ENCODE measurements at places on chromosomes 12 and 14.

GRCh38 chr12:127077262-127078045 is 1189.5 kb upstream of the TMEM132C start:
- no peak for DNase-seq

GRCh38 chr14:24181371-24182077 is 7.1 kb downstream of the IPO4 start:
- no peak for DNase-seq

- DNase-seq = no peak
Measured at GRCh38 chr14:78164226-78164853, 5.8 kb upstream of the NRXN3 start.

DNA sequence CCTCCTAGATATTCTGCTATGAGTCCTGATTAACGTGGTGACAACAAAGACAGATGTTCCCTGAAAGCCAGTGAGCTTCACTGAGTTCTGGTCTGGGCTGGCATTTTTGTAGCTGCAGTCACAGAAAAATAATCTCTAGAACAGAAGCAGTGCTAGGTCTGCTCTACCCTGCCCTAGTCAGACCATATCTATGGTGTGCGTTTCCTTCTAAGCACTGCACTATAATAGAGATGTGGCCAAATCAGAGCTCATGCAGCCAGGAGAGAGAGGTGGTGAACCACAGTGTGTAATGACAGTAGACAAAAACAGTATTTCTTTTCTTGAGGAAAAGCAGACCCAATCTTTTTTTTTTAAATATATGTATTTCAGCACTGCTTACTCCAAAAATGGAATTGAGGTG is 76.3 kb downstream of the CMAS start:
- no peak for DNase-seq

- no peak for DNase-seq
Measured at GRCh38 chr14:71309756-71310155, 402.5 kb downstream of the PCNX1 start.

DNA sequence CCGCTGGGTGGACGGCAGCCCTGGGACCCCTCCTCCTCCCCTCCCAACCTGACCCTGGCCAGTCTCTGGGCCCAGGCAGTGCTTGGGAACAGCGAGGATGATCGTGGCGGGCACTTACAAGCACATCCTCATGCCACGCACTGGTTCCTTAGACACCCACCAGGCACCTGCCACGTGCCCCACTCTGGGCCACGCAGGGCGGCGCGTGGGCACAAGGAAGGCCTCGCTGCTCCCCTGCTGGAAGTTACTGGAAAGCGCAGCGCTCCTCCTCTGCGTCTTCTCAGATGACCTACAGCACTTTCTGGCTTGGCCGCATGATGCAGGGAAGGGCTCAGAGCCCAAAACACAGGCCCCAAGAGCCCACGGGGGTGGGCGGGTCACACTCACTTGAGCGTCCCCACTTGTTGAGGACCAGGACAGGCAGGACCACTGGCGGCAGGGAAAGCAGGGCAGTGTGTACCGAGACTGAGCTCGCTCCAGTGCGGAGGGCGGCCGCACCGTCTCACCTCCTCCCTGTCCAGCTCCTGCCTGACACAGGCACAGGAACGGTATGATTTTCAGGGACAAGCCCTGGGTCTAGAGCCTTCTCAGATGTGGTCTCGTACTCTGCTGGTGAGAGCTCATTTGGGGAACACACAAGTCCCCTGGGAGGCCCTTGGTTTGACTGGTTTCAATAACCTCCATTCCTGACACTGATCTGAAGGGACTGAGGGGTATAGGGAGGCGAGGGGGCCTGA is 128.3 kb upstream of the EVL start:
- DNase-seq = no peak

- no peak for DNase-seq
Measured at GRCh38 chr14:63155511-63156185, 48.6 kb upstream of the RHOJ start.

GRCh38 chr14:71220462-71220861 is 313.2 kb downstream of the PCNX1 start:
- no peak for DNase-seq

DNA sequence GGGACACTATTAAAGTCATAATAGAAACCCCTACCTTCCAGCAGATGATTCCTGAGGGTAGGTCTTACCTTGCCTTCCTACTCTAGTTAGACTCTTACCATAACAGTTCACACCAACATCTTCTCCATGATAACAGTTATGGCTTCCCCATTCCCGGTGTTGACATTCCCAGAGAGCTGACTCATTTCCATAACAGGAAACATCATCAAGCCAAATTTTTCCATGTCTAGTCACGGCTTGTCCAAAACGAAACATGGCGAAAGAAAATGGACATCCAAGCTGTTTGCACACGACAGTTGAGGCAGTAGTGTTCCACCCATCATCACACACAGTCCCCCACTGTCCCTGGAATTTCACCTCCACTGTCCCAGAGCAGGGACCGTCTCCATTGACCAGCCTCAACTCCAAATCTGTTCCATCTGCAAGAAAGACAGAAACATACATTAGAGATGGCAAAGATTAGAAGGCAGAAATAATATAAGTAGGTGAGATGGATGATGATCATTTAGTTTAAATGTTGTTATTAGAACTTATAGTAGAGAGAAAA is 10.6 kb downstream of the CD163L1 start:
- no peak for DNase-seq

GRCh38 chr12:122393817-122394216 is 28.7 kb downstream of the CLIP1 start:
- DNase-seq = no peak

- DNase-seq = no peak
Measured at GRCh38 chr12:19801941-19802340, 362.6 kb downstream of the AEBP2 start.

GRCh38 chr14:67940486-67941455 is 121.2 kb downstream of the RAD51B start:
- no peak for DNase-seq

GRCh38 chr12:108523365-108523764 is 8.3 kb downstream of the FICD start:
- no peak for DNase-seq

GRCh38 chr12:97425380-97425779 is 37.2 kb upstream of the RMST start:
- DNase-seq = no peak

DNA sequence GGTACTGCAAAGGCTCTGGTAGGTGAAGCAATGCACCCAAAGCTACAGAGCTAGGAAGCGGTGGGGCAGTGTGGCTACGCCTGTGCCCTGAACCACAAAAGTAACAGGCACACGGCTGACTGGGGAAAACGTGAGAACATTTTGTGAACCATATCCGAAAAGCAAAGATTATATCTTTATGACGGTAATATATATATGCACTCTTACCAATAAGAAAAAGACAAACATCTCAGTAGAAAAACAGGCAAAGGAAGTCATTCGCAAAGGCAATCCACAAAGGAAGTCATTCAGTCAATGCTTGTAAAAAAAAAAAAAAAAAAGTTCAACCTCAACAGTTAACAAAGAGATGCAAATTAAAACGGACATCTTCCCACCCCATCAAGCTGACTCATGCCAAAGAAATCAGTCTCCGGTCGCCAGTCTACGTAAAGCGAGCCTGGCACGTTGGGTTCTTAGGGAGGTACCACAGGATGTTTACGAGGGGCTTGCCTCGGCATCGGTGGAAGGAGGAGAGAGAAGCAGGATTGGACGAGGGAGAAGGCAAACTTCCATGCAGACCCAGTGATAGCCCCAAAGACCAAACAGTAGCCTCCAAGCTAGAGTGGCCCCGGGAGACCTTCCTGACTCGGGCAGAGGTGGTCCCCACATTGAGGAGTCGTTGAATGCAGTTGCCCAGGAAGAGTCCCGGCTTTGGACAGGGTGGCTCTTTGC is 39.4 kb upstream of the PPP2R5C start:
- no peak for DNase-seq

DNA sequence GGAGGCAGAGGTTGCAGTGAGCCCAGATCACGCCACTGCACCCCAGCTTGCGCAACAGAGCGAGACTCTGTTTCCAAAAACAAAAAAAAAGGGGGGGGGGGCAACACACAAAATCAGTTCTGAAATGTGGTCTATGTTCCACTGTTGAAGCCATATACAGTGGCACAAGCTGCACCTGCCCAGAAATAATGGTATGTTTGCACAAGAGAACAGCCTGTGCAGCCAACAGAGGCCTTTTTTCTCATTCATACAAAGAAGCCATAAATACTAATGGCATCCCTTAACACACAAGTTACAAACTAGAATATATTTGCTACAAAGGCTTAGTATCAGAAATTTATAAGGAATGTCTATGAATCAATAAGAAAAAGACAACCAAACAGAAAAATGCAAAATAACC is 37.1 kb downstream of the ITPR2 start:
- DNase-seq = no peak

DNA sequence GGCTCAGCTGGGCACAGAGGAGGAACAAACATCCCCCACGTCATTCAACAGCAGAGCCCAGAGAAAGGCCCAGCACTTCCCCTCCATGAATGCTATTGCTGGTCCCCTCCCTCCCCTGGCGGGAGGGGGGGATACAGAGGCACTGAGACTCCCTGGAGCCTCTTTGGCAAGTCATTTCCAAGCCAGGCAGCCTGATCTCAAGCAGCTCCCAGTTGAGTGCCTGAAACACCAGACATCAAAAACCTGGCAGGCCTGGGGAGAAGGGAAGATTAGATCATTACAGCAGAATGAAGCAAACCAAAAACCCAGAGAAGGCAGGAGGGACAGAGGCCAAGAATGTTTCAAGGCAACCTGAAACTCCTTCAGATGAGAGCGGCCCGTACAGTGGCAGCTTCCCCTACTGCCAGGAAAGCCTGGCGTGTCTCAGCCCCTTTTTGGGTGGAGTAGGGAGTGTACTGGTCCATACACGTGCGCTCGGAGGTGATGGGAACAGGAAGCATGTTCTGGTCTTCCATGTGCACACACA is 92.1 kb downstream of the LRRC74A start:
- DNase-seq = peak; percentile 80

DNA sequence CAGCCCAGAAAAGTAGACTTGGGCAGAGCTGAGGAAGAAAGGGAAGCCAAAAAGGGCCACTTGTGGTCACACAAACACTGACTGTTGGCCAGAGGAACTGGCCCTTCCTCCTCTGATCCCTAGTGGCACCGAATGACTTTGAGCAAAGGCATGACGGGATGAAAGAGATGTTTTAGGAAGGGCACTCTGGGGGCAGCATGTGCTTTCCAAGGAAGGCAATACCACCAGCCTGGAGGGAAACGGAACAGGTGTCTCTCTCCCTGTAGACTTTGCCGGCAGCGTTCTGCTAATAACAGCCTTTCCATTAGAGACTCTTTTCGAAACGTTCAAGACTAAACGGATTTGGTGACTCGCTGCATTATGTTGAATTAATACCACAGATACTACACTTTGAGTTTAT is 12.3 kb upstream of the FBXO21 start:
- DNase-seq = no peak

GRCh38 chr12:109510196-109510595 is 32.8 kb downstream of the UBE3B start:
- DNase-seq = peak; percentile 65

DNA sequence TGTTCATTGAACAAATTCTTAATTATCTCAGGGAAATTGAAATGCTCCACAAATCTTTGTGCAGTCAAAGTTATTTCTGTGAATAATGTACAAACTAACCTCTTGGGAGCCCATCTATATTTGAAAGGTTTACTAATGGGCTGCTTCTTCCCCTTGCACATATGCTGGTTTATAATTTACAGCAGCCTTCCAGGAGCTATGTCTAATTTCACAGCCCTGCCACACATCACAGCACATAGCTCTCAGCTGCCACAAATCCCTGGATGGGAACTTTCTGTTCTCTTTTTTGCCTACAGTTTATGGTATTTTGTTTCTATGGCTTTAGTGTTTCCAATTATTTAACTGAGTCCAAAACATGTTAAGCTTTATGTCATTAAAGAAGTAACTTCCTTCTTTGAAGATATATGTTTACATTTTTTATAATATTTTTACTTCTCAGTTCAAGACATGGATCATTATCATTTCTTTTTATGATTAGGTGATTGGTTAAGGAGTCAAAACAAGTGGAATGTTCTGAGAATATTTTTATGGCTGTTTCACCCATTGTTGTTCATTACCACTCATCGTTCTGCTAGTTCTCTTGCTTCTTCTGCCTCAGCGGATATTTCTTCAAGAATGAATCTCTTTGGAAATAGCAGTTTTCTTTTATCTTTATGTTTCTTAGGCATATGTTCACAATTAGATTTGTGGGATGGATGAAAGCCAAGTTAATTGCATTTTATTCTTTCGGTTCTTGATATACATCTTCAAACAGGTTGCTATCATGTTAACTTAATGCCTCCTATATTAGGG is 475.6 kb upstream of the MIS18BP1 start:
- DNase-seq = no peak

GRCh38 chr14:102942069-102942468 is 19.6 kb downstream of the AMN start:
- DNase-seq = no peak

Measured in Right ventricle myocardium superior (tissue), 1 donor.